ENCODE measurements at places on chromosomes 1 and 21.

- DNase-seq = no peak
These were observed 86.5 kb downstream of the LIPI start for GRCh38 chr21:14124266-14124665.

DNA sequence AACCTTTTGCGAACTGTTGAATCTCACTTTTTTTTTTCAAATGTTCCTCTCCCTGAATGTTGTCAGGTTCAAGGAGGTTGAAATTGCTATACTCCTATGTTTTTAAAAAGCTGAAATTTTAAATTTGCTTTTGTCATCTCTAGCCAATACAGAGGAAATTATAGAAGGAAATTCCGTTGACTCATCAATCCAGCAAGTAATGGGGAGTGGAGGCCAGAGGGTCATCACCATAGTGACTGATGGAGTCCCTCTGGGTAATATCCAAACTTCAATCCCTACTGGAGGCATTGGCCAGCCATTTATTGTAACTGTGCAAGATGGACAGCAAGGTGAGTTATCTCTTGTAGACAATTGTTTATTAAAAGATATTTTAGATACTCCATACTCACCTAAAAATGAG lies 36.3 kb downstream of the GABPB2 start:
- DNase-seq = no peak

GRCh38 chr1:155117610-155118009 lies 10.1 kb upstream of the EFNA1 start:
- DNase-seq = no peak

GRCh38 chr1:85411567-85412305 lies 53.2 kb downstream of the DDAH1 start:
- no peak for DNase-seq

DNA sequence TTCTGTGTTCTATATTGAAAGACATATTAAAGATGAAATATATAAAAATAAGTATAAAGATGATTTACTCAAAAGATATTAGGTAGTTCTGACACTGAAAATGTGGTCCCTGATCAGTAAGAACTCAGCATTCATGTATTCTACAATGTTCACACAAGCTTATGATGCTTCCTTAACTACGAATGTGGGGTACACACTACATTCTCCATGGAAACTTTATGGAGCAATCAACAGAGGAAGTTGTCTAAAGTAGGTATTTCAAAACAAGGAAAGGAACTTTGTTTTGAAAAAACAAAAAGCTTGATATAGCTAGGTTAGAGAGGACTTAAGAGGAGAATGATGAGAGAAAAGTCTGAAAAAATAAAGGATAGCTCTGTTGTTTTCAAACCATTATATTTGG lies 119.7 kb upstream of the RGS18 start:
- DNase-seq = no peak

DNA sequence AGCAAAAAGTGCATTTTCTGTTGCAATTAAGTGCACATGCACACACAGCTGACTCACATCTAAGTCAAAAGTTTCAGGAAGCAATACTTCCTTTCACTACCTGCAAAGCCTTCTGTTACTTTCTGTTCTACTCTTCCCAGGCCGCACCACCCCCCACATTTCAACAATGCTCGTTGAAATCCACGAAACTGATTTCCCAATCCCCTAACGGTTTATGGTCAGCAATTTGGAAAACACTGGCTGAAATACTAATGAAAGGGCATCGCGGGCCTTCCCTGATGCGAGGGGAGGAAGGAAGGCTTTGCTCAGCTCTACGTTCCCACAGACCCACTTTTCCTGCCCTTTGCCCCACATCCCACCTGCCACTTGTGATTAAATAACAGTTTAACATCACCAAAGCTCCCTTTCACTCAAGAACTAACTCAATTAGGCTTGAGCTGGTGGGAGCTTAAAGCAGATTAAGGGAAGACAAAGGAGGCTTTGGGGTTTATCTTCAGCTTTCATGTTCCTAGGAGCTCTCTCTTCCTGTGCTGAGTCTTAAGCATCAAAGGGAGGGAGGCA lies 243.2 kb upstream of the RAB4A start:
- no peak for DNase-seq

- DNase-seq = no peak
These were observed 83.0 kb downstream of the PEX14 start for GRCh38 chr1:10557714-10558113.

- DNase-seq = no peak
These were observed 2.9 kb upstream of the LRP8 start for GRCh38 chr1:53330819-53331218.

GRCh38 chr1:223010582-223011504 lies 132.2 kb downstream of the TLR5 start:
- DNase-seq = no peak

DNA sequence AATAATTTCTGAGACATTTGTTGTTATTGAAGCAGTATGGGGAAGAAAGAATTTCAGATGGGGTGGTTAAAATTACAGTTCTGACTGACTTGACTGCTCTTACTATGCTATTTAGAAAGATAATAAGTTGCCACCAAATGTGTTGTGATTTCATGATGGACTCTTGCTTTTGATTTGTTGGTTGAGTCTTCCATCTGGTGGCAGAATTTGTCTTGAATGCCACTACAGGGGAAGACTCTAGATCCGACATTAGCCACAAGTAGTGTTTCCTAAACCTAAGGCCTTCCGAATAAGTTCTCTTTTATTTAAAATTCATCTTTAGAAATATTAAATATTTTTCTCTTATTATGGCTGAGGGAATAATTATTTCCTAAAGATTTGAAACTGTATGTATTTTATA lies 190.9 kb upstream of the ADGRL4 start:
- no peak for DNase-seq

DNA sequence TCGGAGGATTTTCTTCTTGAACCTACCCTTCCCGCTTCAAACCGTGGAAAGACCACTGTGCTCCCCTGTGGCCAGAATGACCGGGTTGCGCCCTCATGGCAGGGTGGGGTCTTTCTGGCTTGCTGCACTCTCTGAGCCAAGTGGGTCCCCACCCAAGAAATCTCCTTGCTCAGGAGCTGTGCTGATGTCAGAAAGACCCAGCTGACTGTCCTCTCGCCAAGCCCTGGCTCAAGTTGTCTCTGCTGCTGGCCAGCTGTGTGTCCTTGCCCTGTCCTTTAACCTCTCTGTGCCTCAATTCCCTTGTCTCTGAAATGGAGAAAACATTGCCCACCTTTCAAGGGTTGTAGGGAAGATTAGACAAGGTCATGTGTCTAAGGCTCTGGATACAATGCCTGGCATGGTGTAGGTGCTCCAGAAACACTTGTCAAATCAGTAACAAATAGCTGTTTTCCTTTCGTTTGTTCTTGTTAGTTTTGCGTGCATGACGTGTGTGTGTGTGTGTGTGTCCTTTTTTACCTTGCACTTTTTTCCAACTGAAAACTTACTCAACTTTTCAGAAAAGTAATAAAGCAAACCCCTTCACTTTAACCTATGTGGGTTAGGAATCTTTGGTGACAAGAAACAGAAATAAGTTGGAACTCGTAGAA lies 41.1 kb upstream of the RPL11 start:
- DNase-seq = no peak

- DNase-seq = no peak
These were observed 3.5 kb downstream of the CD164L2 start for GRCh38 chr1:27379564-27380122.

DNA sequence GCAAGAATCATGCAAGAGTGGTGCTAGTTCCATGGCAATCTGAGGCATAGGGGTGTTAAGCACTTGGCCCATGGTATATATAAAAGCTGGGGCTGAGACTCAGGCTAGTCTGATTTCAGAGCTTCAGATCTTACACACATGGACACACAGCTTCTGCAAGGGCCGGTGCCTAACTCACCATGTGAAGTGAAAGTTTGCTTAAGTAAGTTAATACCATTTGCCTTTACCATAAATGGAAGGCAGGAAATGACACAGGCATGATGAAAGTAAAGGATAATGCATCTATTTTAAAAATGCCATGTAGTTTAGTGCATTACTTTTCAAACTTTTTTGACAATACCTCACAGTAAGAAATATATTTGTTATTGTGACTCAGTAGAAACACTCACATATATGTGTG lies 122.6 kb downstream of the KCNJ6 start:
- no peak for DNase-seq

GRCh38 chr1:230170153-230170547 lies 103.1 kb downstream of the GALNT2 start:
- no peak for DNase-seq

DNA sequence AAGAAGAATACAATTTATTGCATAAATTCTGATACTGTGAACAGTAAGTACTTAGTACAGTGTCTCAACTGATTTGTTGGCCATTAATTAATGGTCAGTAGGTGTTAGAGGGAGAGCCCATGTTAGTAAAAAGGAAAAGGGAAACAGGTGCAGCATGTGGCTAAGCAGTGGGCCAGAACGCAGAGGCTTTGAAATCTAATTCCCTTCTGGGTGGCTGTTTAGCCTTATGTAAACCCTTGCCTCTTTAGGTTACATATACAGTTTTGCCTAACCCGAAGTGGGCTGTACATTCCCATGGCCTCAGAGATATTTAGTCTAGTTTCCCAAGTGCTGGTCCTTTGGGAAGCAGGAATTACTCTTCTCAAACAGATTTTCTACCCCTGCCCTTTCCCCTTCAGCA lies 43.5 kb upstream of the BCL9 start:
- no peak for DNase-seq

GRCh38 chr1:40820911-40821693 lies 37.5 kb downstream of the KCNQ4 start:
- DNase-seq = no peak

DNA sequence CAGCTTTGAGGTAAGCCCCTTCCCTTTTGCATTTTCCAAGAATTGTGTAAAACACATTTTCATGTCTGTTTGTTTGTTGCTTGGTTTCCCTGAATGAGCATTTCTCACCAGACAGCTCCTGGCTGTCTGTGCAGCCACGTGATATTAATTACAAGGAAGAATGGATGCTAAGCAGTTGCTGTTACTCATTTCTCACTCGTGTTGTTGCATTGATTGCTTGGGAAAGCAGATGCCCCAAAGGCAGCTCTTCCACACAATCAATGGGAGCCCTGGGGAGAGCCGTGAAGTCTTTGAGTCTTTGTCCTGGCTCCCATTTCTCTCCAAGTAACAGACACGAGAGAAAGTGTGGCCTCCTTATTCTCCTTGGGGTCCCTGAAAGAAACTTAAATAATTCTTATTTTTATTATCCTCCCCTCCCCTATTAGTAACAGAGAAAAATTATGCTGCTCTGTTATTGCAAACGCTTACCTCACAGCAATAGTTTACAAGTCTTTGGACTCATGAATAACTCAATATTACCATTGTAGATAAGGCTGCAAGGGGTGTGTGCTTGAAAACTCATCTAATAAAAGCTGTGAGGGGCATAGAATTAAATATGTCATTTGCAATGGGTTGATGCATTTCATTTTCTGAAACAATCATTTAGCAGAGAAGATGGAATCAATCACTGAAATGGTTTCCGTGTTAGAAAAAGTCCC lies 127.7 kb upstream of the CAMK1G start:
- no peak for DNase-seq

DNA sequence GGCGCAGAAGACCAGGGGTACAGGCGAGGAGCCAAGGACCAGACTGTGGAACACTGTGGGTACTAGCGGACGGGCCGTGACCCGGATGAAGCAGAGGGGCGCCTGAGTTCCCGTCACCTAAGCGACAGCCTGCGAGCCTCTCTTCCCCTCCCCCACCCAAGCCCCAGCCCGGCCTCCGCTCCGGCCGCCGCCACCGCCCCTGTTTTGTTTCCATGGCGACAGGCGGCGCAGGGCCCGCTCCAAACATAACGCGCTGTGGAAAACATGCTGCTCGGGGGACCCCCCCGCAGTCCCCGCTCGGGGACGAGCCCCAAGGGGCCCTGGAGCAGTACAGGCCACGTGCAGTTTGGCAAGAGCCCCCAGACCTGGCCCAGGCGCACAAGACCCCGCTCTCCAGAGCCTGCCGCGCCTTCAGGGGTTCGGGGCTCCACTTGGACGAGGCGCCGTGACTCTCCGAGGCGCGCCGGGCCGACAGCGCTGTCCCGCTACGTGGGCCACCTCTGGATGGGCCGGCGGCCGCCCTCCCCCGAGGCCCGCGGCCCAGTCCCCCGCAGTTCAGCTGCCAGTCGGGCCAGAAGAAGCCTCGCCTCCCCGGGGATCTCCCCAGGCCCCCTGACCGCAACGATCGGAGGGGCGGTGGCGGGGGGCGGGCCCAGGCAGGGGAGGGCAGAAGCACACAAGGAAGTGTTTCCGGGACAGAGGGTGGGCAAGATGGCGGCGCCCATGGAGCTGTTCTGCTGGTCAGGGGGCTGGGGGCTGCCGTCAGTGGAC lies at the start of gene MTX1:
TSS of gene MTX1 (plus strand) at position 155 of the 771 bp plus-strand sequence. CDS start at position 265, 110 bp downstream.
- peak; percentile 76 for DNase-seq

- peak; percentile 16 for DNase-seq
These were observed 1.6 kb upstream of the PTPN7 start for GRCh38 chr1:202162047-202162417.

- no peak for DNase-seq
These were observed 39.5 kb downstream of the PDC start for GRCh38 chr1:186421446-186421845.

- no peak for DNase-seq
These were observed 7.1 kb upstream of the MROH9 start for GRCh38 chr1:170927955-170928840.

GRCh38 chr1:99748419-99748818 lies 18.0 kb downstream of the FRRS1 start:
- no peak for DNase-seq

DNA sequence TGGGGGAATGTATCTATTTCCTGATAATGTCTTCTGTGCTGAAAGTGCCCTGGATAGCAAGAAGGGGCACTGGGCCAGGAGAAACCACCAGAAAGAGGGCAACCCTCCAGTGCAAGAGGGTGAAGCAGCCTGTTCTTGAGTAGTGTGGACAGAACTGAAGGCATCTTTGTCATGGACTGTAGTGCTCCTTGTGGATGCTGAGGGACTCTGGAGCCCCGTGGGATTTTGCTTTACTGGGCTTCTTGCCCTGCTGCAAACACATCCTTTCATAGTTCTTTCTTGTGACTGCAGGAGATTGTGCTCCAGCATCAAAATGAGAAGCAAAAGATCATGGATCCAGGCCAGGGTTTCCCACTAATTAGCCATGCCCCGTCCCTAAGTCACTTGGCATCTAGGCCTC lies 300.6 kb downstream of the ZNF326 start:
- no peak for DNase-seq

DNA sequence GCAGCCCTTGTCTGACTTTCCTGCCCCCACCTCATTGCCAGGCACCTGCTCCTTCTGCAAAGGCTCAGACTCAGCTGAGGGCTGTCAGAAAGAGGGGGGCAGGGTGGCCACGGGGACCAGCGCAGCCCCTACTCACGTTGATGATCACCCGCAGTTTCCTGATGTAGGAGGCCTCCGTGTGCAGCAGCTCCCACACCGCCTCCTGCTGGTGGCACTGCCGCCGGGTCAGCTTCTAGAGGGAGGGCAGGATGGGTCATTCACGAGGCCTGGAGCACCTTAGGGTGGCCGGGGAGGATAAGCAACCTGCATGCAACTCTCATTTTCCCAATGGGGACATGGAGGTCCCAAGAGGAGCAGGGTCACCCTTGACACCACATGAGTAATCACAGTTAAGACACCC lies 6.4 kb upstream of the TNFRSF25 start:
- no peak for DNase-seq

- DNase-seq = no peak
These were observed 36.2 kb downstream of the CAMSAP2 start for GRCh38 chr1:200774735-200775444.
